Naive thymus-derived CD4-positive, alpha-beta T cell (primary cell): ENCODE measurements at places on chromosomes 11 and 22. TPM values are rescaled to one million over a fixed set of nuclear protein-coding genes. Genes with fewer than 3 reads are reported as not detected.
A peak's percentile ranks its signal among the peaks of the same experiment; 100 is the strongest.

- H3K27ac ChIP-seq: no peak overlapping the region
- no peaks in the 10 kb centered on the region for H3K4me1 ChIP-seq
- no peak for DNase-seq
- H3K36me3 ChIP-seq: peaks cover 69% of the 10 kb centered on the region
- no peak overlapping the region for H3K4me3 ChIP-seq
Measured at GRCh38 chr11:65207918-65208784, 26.4 kb downstream of the CAPN1 start.

DNA sequence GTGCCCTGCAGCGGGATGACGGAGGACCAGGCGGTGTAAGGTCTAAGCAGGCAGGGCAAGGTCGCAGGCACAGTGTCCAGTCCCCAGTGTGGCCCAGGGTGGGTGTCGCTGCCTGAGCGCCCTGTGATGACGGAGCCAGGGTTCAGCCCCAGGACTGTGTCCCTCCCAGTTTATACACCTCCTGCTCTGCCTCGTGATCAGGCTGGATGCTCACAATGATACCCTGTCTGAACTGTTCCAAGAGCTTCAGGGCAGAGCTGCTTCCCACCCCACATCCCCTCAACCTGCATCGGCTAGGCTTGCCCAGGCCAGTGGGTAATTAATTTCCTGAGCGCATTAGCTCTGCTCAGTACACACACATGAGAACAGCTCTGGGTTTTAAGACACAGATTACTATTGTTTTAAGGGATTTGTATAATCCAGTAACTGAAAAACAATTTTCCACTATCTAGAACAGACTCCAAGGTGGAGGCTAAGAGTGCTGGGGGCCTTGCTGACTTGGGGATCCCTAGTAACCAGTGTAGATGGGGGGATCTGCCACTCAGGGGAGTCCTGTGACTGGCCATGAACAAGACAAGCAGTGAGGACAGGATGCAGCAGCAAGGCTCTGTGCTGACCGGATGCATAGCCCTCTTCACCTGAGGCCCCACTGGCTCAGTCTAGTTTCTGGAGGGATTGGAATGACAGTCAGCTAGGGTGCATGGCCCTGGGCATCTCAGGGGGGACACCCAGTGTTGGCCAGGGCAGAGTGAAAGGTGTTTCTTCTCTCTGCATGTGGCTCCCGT, 34.1 kb downstream of the GNAZ start:
- no peak overlapping the region for H3K4me3 ChIP-seq
- H3K27me3 ChIP-seq: no peaks in the 10 kb centered on the region
- no peaks in the 10 kb centered on the region for H3K4me1 ChIP-seq
- H3K36me3 ChIP-seq: no peaks in the 10 kb centered on the region
- no peak overlapping the region for H3K27ac ChIP-seq
- no peak for DNase-seq

Gene FAM111B
- total RNA-seq: 0.42 TPM

DNA sequence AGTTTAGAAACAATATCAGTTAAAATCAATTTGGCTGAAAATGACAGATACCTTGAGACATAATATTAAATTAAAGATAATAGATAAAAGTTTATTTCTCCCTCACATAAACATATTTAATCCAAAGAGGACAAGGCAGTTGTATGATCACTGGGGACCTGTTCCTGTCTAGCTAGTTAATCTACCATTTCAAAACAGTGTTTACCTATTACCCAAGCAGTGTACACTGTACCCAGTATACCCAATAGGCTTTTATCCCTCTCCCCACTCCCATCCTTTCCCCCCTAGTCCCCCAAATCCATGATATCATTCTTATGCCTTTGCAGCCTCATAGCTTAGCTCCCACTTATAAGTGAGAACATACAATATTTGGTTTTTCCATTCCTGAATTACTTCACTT, 229.7 kb upstream of the LARGE1 start:
- H3K36me3 ChIP-seq: no peaks in the 10 kb centered on the region
- H3K4me1 ChIP-seq: no peaks in the 10 kb centered on the region
- no peak for DNase-seq
- H3K27me3 ChIP-seq: no peaks in the 10 kb centered on the region

DNA sequence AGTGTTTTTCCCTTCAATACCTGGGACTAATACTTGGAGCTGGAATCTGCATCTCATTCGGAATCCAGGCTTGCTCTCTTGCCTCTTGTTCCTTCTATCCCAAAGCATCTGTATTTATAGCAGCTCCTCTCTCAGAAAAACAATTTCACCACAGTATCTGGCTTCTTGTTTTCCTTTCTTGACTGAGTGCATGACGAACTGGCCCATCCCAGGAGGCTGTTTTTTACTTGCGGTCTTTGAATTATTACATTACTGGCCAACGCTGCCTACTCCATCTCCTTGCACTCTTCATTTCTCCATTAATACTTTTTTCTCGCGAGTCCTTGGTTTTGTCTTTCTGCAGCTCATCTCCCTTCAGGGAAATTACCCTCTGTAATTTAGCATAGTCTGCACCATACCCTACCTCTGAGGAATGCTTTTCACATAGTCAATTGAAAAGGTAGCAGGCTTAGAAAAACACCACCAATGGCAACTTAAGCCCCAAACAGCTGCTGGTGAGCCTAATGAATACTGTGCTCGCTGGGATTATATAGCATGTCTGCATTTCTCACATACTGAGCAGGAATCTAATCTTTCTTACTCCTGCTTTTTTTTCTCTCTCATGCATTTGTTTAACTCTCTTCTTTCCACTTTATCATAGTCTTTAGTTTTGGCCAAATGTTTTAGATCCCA, 277.4 kb upstream of the SESN3 start:
- no peak overlapping the region for H3K4me3 ChIP-seq
- DNase-seq: no peak
- H3K36me3 ChIP-seq: no peaks in the 10 kb centered on the region
- no peak overlapping the region for H3K27ac ChIP-seq

DNA sequence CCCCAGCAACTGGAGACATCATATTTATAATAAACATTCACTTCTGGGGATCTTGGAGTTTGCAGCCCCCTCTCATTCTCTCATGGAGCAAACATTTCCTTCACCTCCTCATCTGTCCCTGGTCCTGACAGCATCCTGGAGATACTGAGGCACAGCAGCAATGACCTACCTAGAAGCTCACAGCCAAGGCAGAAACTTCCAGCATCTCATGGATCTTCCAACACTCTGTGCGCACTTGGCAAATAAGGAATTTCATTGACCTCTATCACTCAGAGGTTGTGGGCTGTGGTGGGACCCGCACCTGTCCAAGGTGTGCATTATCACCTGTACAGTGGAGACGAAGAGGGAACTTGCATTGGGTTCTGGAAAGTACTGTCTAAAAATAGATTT, 109.8 kb downstream of the GGTLC2 start:
- no peaks in the 10 kb centered on the region for H3K36me3 ChIP-seq
- H3K27me3 ChIP-seq: no peaks in the 10 kb centered on the region
- H3K4me1 ChIP-seq: peaks cover 11% of the 10 kb centered on the region
- DNase-seq: no peak

DNA sequence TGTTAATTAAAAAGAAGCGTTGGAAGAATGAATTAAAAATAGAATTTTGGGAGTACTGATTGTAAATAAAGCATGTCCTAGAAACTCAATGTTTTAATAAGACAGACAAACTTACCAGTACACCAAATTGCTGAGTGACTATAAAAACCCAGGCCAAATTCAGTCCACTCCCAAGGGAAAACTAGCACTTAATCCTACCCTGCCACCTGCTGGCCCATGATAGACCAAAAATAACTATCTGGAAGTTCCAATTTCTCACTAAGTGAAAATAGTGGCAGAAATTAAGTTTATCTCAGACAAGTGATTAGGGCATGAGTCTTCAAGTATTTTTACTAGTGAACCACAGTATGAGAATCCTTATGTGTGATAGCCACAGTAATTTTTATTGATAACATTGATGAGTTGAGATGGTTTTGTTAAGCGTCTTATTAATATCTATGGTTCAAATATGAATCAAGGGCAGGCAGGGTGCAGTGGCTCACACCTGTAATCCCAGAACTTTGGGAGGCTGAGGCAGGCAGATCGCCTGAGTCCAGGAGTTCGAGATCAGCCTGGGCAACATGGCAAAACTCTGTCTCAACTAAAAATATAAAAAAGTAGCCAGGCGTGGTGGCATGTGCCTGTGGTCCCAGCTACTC, 9.8 kb upstream of the DDX10 start:
- no peaks in the 10 kb centered on the region for H3K36me3 ChIP-seq
- H3K4me1 ChIP-seq: no peaks in the 10 kb centered on the region
- H3K4me3 ChIP-seq: no peak overlapping the region
- DNase-seq: peak; percentile 5
- no peak overlapping the region for H3K27ac ChIP-seq

DNA sequence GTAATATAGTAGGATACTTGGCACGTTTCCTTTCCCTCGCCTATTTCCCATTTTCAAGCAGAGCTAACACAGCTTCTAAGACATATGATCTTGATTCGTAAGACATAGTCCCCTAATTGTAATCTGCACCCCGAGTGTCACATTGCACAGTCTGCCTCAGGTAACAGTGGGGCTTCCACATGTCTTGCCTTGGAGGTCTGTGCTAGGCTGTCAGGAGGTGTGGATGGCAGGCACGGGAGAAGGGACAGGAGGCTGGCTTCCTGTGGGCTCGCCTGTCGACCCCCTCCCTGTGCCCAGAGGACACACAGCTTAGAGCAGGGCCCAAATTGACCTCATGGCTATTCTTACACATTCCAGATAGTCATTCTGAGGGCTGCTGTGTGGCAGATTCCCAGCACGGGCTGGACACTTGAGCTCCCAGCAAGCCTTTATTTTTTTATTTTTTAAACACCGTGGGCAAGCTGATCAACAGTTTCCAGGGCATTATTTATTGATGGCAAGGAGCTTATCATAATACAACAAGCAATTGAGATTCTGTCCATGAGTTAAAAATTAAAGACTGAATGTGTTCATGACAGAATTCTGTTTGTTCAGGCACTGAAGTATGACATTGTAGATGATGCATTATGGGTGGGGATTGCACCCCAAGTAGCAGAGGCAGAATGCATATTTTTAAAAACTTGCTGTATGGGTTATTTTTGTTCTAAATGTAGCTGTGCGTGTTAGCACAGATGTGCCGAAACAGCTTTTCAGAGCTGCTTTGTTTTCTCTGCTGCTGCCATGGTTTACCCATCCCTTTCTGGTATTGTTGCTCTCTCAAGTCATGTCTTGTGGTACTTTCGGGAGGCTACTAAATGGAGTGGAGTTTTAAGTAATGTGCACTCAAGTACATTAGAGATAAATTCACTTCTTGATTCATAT, 113.0 kb downstream of the ATXN10 start:
- DNase-seq: no peak
- H3K4me3 ChIP-seq: no peak overlapping the region
- no peaks in the 10 kb centered on the region for H3K36me3 ChIP-seq
- H3K27me3 ChIP-seq: no peaks in the 10 kb centered on the region
- no peak overlapping the region for H3K27ac ChIP-seq

GRCh38 chr11:20638074-20638473, 31.3 kb upstream of the NELL1 start:
- H3K36me3 ChIP-seq: no peaks in the 10 kb centered on the region
- no peaks in the 10 kb centered on the region for H3K27me3 ChIP-seq
- H3K4me1 ChIP-seq: no peaks in the 10 kb centered on the region
- H3K27ac ChIP-seq: no peak overlapping the region
- DNase-seq: no peak

GRCh38 chr11:77215106-77215505, 86.4 kb downstream of the GDPD4 start:
- DNase-seq: no peak
- H3K4me1 ChIP-seq: no peaks in the 10 kb centered on the region
- H3K27ac ChIP-seq: no peak overlapping the region
- no peaks in the 10 kb centered on the region for H3K27me3 ChIP-seq
- no peak overlapping the region for H3K4me3 ChIP-seq
- H3K36me3 ChIP-seq: no peaks in the 10 kb centered on the region

DNA sequence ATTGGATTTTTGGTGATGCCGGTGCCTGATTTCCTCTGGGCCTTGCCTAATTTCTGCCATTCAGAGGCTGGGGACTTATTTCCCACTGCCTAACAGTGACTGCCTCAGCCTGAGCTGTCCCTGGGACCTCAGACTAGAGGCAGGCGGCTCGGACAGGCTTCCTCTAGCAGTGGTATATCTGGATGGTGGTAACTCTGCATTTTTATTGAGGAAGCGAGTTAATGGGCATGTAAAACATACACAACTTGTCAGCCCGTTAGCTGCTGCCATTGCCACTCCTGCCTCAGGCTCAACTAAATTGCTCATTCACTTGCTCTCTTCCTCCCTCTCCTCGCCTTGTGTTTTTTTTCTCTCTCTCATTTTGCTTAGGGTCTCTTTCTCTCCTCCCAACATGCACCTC, 561.6 kb downstream of the BUD13 start:
- H3K4me3 ChIP-seq: no peak overlapping the region
- H3K36me3 ChIP-seq: no peaks in the 10 kb centered on the region
- H3K27me3 ChIP-seq: no peaks in the 10 kb centered on the region
- no peak for DNase-seq
- H3K27ac ChIP-seq: no peak overlapping the region

Gene KRTAP5-8
- not detected in 2 replicates for total RNA-seq

DNA sequence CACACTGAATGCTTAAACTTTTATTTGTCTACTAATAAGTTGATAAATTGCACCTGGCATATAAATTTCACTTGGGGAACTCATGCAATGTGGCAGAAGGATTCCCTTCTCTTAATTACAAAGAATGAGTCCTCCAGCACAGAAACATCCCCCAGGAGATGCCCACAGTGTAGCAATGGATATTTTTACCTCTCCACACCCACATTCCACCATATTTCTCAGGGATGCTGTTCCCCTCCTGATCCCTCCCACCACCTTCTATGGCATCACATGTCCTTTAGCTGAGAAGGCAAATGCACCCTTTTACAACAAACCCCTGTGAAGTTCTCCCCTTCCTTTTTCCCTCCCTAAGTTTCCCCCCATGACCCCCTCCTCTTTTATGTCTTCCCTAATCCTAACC, 56.1 kb upstream of the UBASH3B start:
- no peaks in the 10 kb centered on the region for H3K4me1 ChIP-seq
- DNase-seq: no peak
- H3K27me3 ChIP-seq: no peaks in the 10 kb centered on the region
- H3K4me3 ChIP-seq: no peak overlapping the region
- H3K36me3 ChIP-seq: no peaks in the 10 kb centered on the region
- H3K27ac ChIP-seq: no peak overlapping the region

- no peak overlapping the region for H3K27ac ChIP-seq
- no peaks in the 10 kb centered on the region for H3K36me3 ChIP-seq
- no peak overlapping the region for H3K4me3 ChIP-seq
- H3K4me1 ChIP-seq: no peaks in the 10 kb centered on the region
Measured at GRCh38 chr11:98180921-98181320, 839.8 kb upstream of the CNTN5 start.

- H3K4me3 ChIP-seq: no peak overlapping the region
- no peak for DNase-seq
- H3K4me1 ChIP-seq: no peaks in the 10 kb centered on the region
- H3K36me3 ChIP-seq: no peaks in the 10 kb centered on the region
- no peak overlapping the region for H3K27ac ChIP-seq
- H3K27me3 ChIP-seq: no peaks in the 10 kb centered on the region
Measured at GRCh38 chr11:92130421-92130831, 94.2 kb upstream of the FAT3 start.

Gene KRTAP5-10
- total RNA-seq: not detected

- no peaks in the 10 kb centered on the region for H3K36me3 ChIP-seq
- no peak overlapping the region for H3K27ac ChIP-seq
- DNase-seq: no peak
- no peaks in the 10 kb centered on the region for H3K4me1 ChIP-seq
- no peaks in the 10 kb centered on the region for H3K27me3 ChIP-seq
Measured at GRCh38 chr22:20219667-20220628, 48.2 kb downstream of the RTN4R start.

GRCh38 chr11:87212891-87213290, 175.2 kb downstream of the TMEM135 start:
- H3K27me3 ChIP-seq: no peaks in the 10 kb centered on the region

Gene PARVA
- total RNA-seq: 0.07 TPM in 1 of 2 replicates, not detected in the other

Gene PISD
- 41.7 TPM for total RNA-seq
